ENCODE measurements at places on chromosomes 3 and 15. TPM values are rescaled to one million over a fixed set of nuclear protein-coding genes. Genes with fewer than 3 reads are reported as not detected.

The NAALADL2 gene
- 8.7 TPM for total RNA-seq

The SPATA12 gene
- 0.34 TPM for total RNA-seq

The TMC3 gene
- total RNA-seq: not detected

The CFAP100 gene
- total RNA-seq: not detected

The TLR9 gene
- not detected for total RNA-seq

The SAMMSON gene
- total RNA-seq: not detected

The KLHL40 gene
- total RNA-seq: not detected

The FGF7 gene
- total RNA-seq: not detected

The CHL1 gene
- not detected for total RNA-seq

The MME gene
- 1.5 TPM for total RNA-seq

DNA sequence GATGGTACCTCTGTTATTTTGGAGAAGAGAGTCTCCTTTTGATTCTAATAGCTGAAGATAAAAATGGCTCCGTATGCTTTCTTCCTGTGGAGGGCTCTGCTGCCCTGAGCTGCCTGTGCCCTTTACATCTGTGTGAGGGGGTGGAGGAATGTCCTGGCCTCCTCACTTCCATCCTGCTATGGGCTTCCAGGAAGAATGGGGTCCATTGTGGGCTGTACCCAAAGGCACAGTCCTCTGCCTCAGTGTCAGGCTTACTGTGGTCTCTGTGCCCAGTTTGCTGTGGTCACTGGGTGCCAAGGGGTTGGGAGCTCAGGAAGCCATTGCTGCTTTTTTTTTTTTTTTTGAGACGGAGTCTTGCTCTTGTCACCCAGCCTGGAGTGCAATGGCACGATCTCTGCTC, 14.4 kb downstream of the DAG1 start:
- no peak for DNase-seq

GRCh38 chr3:18027161-18027939, 284.9 kb upstream of the TBC1D5 start:
- no peak for DNase-seq

GRCh38 chr3:178669022-178669601, 132.9 kb downstream of the KCNMB2 start:
- no peak for DNase-seq

- DNase-seq: peak; percentile 56
These were observed 49.4 kb downstream of the CHCHD6 start for GRCh38 chr3:126753191-126754160.

DNA sequence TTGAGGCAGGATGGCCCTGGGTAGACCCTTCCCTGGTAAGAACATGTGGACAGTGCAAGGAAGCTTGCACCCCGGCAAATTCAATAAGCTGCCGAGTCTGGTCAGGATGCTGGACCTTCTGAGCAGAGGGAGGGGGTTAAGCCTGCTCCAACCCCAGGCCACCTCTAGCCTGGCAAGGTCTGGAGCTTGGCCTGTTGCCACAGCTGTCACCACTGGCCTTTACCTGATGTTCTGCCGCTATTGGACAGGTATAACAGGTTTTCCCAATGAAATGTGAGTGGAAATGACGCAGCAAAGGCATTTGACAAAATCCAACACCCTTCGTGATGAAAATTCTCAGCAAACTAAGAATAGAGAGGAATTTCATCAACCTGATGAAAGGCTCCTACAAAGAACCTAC, 699 bp upstream of the MESP1 start:
- no peak for DNase-seq

- DNase-seq: no peak
These were observed 16.8 kb downstream of the HEMK1 start for GRCh38 chr3:50585919-50586762.

- peak; percentile 77 for DNase-seq
These were observed 36.6 kb upstream of the UBL7 start for GRCh38 chr15:74497584-74497983.

DNA sequence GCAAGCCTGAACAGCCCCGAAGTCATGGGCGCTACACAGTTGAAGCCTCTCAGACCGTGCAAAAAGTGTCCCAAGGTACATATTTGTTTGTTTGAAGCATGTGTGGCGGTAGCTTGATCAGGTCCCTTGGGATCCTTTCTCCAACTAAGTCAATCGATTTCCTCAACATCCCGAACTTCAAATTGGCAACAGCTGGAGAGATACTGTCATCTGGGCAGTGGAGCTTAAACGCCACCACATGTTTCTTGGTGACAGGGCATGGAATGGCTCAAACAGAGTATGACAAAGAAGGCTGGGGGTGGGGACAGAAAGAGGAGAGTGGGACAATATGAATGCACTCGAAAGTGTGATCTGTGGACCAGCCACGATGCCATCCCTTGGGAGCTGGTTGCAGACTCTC, 84.9 kb upstream of the PSMD6 start:
- no peak for DNase-seq

- peak; percentile 76 for DNase-seq
These were observed 86.9 kb upstream of the UBE3A start for GRCh38 chr15:25525741-25526140.

DNA sequence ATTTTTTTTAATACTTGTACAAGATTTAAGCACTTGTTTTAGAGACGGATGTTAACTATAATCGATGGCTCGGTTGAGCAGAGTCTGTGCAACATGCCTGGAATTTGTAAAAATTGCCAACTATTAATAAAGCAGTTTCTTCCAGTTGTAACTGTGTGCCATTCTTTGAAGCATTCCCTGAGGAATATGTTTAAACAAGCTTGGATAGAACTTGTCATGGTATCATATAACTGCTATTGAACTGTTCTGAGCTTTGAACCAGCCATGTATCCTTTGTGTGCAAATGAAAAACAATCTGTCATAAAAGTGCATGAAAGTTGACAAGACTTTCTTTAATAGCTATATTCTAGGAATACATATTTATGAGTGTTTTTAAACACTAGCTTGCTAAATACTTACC, 45.8 kb upstream of the UBE2E2 start:
- DNase-seq: no peak

DNA sequence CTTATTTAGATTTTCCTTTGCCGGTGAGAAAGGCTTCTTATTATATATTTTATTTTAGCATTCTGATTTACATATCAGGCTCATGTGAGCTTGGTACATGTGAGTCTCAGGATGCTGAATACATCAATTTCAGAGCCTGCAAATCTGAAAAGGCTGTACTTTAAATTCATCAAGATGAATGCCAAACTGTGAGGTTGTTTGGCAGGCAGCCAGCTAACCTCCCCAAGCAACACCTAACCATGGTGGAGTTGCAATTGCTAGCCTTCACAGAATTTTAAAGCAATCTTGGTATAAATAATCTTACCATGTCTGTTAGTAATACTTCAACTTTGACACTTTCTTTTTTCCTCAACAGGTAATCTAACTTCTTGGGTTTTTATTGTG, 252.5 kb downstream of the CDIN1 start:
- DNase-seq: peak; percentile 32

- no peak for DNase-seq
These were observed 220.8 kb downstream of the RPLP1 start for GRCh38 chr15:69673291-69673881.

DNA sequence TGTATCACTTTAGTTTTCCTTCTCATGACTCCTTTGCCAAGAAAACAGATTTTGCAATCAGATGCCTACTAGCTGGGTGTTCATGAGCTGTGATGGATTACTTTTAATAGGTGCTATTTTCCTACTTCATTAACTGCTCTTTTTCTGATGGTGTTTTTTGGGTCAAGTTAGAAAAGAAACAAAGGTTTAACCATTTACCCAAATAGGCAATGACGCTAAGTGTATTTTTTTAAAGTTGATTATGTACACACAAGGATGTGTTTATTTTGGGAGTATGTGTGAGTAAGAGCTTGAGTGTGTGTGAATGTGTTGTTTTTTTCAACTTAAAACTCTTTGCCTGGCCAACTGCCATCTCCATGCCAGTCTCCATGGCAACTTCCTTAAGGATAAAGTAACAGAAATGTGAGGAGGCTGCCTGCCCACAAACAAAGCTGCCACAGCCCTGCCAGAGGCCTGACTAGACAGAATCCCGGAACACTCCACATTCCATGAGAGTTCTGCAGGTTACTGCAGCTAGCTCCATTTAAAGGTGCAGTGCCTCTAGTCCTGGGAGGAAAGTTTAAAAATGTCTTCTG, 215.6 kb upstream of the RBMS3 start:
- peak; percentile 92 for DNase-seq

GRCh38 chr3:155741101-155741500, 3.8 kb downstream of the PLCH1 start:
- no peak for DNase-seq

DNA sequence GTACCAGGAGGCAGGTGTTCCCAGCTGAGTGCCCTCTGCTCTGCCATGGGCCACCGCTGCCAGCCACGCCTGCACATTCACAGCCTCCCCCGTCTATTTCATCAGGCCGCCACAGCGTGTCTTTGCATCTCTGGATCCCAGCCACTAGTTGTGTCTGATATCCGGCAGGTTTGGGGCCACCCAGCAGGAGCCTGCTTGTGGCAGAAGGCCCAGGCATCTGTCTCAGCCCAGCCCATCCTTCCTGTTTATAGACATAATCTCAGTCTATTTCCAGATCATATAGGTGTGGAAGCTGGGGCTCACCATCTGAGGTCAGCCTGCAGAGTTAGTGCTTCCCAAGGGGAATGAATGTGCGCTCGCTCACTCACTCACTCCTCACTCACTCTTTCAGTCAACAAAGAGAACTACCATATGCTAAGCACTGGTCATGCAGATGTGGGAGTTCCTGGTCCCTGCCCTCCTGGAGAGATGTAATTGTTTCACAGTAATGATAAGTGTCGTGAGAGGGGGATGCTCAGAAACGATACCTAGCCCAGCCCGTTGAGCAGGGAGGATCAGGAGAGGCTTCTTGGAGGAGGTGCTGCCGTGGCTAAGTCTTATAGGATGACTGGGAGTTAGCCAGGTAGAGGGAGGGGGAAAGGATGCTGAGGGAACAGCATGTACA, 60.6 kb downstream of the FGD5 start:
- peak; percentile 42 for DNase-seq

DNA sequence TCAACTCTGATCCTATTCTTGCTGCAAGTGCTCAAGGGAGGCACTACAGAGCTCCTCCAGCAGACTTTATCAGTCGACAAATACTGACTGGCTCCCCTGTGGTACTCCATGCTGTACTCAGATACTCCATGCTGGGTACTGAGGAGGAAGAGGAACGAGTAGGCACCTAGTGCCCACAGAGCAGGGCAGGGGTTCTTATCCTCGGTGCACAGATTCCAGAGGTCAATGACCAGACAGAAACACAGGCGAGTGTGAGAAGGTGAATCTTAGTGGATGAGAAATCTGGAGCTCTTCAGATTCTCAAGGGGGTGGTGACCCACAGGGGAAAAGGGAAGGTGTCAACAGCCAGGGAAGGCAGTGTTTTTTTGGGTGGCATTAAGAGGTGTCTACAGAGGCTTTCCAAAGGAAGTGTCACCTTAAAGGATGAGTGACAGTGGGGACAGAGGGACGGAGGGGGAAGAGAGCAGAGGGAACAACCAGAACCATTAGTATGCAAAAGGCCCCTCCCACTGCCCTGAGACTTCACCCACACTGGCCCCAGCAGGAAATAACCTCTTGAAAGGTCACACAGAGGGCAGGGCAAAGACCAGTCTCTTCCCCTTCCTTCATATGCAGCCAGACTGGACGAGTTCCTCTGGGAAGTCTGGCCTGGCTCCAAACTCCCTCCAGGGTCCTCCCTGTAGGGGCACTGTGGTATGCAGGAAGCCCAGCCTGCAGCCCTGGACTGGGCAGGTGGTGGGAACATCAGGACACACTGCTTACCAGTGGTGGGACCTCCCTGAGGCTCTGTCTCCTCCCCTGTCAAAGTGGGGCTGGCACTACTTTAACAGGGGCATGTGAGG, 27.5 kb downstream of the CCDC12 start:
- peak; percentile 16 for DNase-seq

DNA sequence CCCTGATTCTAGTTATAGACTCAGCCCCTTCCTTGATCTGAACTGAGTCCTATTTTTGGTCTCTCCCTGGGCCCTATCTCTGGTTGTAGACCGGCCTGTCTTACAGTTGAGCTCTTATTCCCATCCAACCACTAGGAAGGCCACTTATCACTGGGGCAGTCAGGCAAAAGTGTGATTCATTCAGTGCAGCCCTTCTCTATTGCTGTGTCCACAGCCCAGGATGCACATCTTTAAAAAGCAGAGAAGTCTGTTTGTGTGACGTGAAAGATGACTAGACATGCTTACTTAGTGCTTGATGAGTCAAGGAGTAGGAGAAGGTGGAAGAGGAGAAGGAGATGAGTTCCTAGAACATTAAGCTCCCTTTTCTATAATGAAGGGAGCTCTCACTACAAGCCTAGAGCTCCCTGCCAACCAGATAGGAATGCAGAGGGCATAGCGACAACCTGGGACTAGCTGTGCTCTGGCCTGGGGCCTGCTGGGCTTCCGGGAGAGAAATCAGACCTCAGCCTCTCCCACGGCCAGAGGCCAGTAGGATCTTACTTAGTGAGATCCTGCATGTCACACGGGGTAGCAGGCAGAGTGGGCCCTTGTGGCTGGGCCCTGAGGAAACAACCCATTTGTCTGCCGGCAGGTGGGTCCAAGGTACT, 25.7 kb downstream of the INSYN1 start:
- peak; percentile 32 for DNase-seq

DNA sequence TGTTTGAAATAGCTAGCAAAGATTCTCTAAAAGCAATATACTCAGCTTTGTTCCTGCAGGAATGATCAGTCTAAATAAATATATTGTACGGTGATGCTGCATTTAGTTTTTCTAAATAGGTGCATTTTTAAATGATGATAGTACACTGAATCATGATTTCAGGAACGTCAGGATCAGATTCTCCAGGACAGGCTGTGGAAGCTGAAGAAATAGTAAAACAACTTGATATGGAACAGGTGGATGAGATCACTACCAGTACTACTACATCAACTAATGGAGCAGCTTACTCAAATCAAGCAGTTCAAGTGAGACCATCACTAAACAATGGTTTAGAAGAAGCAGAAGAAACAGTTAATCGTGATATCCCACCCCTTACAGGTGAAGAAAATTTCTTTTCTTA, 46.3 kb upstream of the EIF3J start:
- DNase-seq: no peak

DNA sequence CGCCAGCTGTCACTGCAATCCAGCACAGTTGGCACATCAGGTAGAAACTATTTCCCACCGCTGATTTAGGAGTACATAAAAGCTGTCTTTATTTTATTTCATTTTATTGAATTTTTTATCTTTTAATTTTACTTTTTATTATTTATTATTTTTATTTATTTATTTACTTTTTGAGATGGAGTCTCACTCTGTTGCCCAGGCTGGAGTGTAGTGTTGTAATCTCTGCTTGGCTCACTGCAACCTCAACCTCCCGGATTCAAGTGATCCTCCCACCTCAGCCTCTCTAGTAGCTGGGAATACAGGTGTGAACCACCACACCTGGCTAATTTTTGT, 31.0 kb downstream of the SRGAP3 start:
- no peak for DNase-seq

- no peak for DNase-seq
These were observed 237.0 kb upstream of the TPM1 start for GRCh38 chr15:62805502-62805901.

DNA sequence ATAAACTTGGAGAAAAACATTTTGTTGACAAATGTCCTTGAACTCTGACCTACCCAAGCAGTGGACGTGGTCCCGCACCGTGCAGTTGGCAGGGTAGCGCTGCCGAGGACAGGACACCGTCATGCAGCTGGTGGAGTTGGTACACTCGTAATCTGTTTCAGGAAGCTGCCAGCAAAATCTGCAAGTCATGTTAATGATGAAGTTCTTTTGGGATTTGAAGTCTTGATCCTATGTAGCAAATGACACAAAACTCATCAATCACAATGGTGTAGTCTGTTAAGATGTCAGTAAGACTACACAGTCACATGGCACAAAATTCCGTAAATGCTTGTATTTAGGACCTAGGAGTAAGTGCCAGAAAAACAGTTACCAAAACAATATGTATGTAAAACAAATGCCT, 5.5 kb downstream of the TM2D3 start:
- DNase-seq: no peak

- no peak for DNase-seq
These were observed 7.6 kb upstream of the GATA2 start for GRCh38 chr3:128500556-128500955.

Measured in Daoy (cell line).